ENCODE measurements at places on chromosomes 16 and 17. TPM values are rescaled to one million over a fixed set of nuclear protein-coding genes. Genes with fewer than 3 reads are reported as not detected.

CLEC19A gene
- not detected for total RNA-seq

SMPD3 gene
- 3.4 TPM for total RNA-seq

PLEKHH3 gene
- 44.9 TPM for total RNA-seq

KRT40 gene
- not detected for total RNA-seq

ITGAD gene
- not detected for total RNA-seq

TP53TG3E gene
- total RNA-seq: not detected

Data from vagina (tissue), 2 donors.